Left ventricle myocardium inferior (tissue), 1 donor: ENCODE measurements at places on chromosomes 5 and 9. TPM values are rescaled to one million over a fixed set of nuclear protein-coding genes. Genes with fewer than 3 reads are reported as not detected.

- DNase-seq = no peak
- no peaks in the 10 kb centered on the region for H3K36me3 ChIP-seq
- H3K4me1 ChIP-seq = peaks cover 13% of the 10 kb centered on the region
Observed at GRCh38 chr5:135971701-135972100, 16.9 kb upstream of the LECT2 start.

Gene KYAT1
- 12.1 TPM for total RNA-seq

Gene IGIP
- 12.0 TPM for total RNA-seq

Gene ZMYND19
- total RNA-seq = 11.6 TPM
